ENCODE measurements at places on chromosomes 1 and 21.

DNA sequence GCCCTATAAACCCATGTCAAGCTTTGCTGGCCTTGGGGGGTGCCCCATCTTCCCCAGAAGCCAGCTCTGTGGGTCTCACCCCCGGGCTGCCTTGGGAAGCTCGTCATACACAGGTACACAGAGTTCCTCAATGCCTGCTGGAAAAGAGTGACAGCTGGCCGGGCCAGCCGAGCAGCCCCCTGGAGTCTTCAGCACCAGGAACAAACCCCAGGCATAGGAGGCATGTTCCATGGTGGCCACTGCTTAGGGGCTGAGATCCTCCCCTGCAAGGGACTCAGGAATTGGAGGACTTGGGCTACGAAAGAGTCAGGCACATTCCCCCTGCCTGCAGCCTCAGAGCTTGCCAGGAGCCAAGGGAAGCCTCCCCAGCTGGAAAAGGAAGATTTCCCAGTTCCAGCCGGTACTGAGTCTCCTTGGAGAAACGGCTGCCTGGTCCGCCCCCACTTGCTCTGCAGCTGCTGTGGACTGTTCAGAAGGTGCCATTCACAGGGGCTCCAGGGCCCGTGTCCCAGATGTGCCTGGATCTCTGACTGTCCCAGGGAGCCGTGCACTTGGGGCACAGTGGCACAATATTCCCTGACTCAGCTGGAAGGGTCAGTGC, 89.5 kb downstream of the STUM start:
- DNase-seq = no peak

- no peak for DNase-seq
Measured at GRCh38 chr1:119285482-119285881, 83.1 kb upstream of the HAO2 start.

DNA sequence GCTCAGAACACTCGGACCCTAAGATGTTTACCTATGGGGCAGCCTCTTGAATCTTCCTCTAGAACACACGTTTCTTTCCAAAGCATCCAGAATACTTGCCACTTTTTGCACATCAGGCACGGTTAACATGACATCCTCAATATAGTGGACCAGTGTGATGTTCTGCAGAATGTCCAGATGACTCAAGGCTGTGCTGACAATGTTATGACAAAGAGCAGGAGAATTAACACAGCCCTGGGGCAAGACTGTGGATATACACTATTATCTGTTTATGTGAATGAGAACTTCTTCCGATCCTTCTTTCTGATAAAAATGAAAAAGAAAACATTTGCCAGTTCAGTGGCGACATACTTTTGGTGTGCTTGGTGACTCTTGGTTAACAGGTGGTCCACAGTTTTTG, 154.3 kb downstream of the PDE4B start:
- DNase-seq = no peak

DNA sequence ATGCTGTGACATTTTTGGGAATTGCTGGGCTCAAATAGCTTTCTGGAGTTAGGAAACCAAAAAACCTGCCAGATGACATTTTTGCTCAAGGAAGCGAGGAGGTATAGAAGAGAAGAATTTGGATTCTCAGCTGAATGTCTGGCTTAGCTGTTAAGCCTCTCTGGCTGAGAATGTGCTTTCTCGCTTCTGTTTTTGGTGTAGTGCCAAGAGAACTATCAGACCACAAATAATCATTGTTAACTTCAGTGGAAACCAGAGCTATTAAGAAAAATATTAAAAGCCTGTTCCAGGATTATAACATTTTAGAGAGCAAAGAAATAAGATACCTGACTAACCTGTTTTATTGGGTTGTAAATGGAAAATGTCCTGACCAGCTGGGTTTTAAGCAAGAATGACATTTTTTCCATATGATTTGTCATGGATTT, 39.5 kb upstream of the DIPK1A start:
- no peak for DNase-seq

DNA sequence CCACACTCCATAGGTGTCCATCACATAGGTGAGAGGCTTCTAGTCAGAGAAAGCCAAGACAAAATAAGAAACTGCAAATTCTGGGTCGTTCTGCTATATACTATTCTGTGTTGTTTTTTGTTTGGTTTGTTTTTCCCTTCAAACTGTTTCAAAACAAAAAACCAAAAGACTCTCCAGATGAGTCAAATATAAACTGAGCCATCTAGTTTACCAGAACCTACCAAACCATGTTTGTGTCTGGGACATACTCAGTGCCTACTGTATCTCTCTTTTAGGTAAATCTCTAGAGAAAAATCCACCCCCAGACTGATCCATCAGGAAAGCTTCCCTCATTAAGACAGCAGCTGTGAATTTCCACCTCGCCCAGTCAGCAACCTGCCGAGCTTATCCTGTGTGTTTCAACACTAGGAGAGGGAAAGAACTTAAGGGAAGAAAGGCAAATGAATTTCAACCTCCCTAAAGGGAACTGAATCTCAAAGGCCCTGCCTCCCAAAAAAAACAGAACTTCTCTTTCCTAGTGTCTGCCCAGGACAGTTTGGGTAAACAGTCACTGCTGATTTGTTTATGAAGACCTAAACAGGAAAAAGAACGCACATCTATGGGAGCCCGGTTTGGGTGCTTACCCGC, 17.2 kb downstream of the PPT1 start:
- no peak for DNase-seq

DNA sequence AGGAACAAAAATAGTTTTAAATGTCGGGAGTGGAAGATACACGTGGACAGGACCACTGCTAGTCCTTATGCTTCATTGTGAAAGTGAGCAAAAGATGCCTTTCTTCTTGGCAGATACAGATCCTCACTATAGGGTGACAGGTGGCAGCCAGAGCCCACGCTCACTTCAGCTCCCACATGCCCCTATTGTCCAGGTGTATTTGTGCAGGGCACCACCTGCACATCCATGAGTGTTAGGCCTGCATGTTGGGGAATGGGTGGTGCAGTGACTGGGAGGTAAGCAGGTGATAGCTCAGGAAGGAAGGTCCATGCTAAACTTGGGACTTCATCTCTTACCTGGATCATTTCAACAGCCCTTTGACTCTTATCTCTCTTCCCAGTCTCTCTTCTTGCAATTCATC, 27.4 kb downstream of the SLC5A9 start:
- no peak for DNase-seq

GRCh38 chr1:236018885-236019453, 45.9 kb downstream of the NID1 start:
- DNase-seq = no peak

- DNase-seq = no peak
Measured at GRCh38 chr1:81228926-81229325, 571.8 kb upstream of the ADGRL2 start.

DNA sequence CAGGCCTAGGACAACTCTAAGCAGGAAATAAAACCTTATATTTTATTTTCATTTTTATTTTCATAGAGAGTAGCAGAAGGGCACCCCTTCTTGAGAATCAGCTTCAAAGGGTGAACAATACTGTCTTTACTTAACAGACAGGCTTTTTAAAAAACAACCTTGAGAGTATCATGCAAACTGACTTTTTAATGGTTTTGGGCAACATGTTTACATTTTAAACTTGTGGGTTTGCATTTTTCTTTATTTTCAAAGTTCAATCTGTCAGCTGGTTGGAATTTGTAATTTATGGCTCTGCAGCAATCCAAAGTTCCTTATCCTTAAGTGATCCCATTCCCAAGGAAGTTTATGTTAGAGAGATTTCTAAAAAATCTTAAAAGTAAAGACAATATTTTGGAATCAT, 392.3 kb upstream of the ADAMTS5 start:
- DNase-seq = no peak

DNA sequence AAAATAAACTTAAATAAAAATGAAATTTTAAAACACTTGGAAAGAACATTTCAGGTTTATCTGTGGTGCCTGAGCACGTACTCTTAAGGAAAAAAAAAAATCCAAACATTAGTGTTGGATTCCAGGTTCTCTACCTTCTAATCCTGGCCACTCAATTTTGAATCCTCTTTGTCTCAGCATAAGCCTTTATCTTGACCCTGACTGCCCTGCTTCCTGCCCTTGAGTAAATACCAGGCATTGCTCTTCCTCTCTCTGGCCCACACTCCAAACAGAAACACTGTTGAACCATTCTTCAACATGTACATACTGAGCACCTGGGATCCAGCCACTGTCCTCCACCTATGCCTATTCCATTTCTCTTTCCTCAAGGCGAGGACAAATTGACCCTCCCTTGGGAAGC, 11.4 kb upstream of the VANGL1 start:
- DNase-seq = no peak

DNA sequence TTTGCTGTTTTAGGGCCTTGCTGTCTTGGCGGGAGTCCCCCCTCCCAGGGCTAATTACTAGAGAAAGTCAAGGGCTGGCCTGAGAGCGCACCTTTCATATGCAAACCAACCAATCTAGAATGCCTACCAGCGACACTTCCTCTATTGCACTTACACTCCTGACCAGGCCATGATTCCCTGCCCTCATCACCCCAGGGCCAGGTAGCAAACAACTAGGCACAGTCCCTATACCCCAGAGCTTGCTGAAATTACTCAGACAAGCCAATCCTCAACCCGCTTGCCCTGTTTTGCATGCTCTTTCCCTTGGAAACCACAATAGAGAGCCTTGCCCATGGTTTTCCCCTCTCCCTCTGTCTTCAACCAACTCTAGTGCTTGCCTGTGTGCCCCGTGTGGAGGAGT, 70.3 kb downstream of the URB2 start:
- no peak for DNase-seq

DNA sequence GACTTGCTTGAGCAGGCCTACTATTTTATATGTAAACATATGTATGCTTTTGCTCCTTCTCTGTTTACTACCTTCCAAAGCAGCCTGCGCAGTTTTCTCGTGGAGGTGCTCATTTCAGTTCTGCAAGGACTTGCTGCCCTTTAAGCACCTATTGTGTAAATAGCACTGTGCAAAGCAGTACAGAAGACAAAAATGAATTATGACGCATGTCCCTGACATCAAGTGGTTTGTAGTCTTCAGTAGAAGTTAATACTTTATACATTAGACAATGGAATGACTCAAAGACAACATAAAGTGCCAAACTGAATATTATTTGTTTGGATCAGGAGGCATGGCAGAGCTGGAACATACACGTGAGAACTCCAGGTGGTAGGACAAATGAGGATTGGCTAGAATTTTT, 611.7 kb downstream of the LMO4 start:
- DNase-seq = no peak

DNA sequence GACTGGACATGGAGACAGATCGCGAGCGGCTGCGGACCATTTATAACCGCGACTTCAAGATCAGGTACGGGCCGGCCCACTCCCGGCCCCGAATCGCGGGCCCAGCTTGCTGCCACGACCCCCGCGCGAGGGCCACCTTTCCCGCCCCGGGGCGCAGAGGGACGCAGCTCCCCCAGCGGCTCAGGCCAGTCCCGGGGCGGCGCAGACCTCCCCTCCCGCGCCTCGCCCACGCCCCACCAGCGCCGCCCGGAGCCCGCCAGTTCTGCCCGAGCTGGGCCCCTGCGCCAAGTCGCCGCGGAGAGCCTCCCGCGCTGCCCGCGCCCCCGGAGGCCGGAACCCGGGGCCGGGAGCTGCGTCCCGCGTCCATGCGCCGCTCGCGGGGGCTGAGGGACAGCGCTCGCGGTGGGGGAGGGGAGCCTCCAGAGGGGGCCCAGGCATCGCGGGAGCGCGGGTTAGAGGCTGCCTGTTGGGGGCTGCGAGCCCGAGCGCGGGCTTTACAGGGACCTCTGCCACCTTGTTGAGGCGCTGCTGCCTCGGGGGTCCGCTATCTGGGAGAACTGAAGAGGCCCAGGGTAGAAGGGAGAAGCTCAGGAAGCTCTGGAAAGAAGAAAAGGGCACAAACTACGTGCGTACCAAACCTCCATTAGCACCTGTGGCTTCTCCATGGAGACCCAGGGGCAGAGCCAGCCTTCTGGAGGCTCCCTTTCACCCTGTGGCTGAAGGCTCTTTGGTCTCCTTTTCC, 698 bp downstream of the MOV10 start:
- peak; percentile 21 for DNase-seq

DNA sequence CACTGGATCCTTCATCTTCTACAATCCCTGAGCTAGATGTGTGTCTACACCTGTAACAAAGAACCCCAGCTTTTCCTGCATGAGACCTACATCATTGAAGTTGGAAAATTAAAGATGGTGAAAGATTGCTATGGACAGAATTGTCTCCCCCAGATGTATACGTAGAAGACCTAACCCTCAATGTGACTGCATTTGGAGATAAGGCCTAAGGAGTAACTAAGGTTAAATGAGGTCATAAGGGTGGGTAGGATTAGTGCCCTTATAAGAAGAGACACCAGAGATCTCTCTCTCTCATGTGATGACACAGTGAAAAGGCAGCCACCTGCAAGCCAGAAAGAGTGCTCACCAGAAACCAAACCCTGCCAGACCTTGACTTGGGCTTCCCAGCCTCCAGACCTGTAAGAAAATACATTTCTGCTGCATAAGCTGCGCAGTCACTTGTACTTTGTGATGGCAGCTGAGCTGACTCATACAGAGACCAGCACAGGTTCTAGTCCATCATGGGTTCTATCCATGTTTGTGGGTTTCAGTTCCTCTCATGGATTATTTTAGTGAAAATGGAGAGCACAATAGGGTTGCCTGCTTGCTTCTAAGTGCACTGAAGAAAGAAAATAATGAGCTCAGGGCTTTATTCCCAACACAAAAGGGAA, 180.8 kb downstream of the TPR start:
- no peak for DNase-seq

- no peak for DNase-seq
Measured at GRCh38 chr1:172938681-172939080, 112.1 kb downstream of the TNFSF18 start.

- no peak for DNase-seq
Measured at GRCh38 chr1:204944662-204945061, 74.0 kb downstream of the NFASC start.

DNA sequence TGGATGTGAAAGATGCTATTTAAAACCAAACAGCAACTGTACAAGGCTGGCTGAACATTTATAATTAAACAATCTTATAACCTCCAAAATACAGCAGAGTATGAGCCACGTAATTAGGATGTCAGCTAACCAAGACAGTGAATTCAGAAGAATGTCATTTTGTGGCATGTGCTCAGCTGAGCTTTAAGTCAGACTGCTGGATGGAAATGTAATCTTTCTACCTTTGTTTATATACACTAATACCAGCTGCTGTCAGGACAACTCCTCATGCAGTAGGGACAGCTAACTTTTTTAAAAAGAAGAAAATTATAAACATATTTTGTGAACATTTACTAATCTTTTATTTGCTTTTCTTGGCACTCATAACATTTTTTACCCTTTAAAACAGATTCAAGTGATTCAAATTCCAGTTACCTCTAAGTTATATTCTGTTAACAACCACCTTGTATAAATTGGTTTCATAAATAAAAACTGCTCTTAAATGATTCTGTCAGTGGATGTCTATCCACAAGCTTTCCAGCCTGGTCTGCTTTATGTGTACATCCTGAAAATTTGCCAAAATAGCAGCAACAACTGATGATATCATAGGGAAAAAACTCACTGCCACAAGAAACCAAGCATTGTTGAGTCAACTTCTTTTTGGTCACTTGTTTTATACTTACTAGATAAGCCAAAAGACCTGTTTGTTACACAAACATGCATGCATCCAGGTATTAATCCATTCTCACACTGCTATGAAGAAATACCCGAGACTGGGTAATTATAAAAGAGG, 36.1 kb downstream of the DPH5 start:
- DNase-seq = no peak

- no peak for DNase-seq
Measured at GRCh38 chr1:77832901-77833300, 53.5 kb downstream of the MIGA1 start.

GRCh38 chr1:12206792-12207424, 22.9 kb upstream of the VPS13D start:
- DNase-seq = no peak

- DNase-seq = no peak
Measured at GRCh38 chr1:37630426-37631028, 4.2 kb downstream of the RSPO1 start.

Data from NCI-H2107 (cell line).